ENCODE measurements at places on chromosomes 5 and 9.

GRCh38 chr9:110049699-110050450 lies 158.1 kb downstream of the C9orf152 start:
- no peak for DNase-seq

DNA sequence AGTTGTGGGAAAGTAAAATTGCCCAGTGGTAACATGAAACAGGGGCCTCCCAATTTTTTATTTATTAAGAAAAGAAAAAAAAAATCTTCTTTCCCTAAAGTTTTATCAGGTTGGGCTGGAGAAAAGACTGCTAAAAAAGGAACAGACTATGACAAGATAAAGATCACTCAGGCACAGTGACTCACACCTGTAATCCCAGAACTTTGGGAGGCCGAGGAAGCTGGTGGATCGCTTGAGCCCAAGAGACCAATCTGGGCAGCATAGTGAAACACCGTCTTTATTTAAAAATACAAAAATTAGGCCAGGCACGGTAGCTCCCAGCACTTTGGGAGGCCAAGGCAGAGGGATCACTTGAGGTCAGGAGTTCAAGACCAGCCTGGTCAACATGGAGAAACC lies 312.5 kb downstream of the CETN3 start:
- DNase-seq = no peak

GRCh38 chr5:135488727-135489465 lies 36.7 kb upstream of the TIFAB start:
- DNase-seq = no peak

DNA sequence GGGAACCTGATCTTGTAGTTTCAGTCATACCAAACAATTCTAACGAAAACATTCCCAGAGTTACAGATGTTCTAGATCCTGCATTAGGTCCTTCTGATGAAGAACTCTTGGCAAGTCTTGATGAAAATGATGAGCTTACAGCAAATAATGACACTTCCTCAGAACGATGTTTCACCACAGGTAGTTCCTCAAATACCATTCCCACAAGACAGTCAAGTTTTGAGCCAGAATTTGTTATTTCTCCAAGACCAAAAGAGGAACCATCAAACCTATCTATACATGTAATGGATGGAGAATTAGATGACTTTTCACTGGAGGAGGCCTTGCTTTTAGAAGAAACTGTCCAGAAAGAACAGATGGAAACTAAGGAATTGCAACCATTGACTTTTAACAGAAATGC lies 21.0 kb downstream of the RMI1 start:
- no peak for DNase-seq

DNA sequence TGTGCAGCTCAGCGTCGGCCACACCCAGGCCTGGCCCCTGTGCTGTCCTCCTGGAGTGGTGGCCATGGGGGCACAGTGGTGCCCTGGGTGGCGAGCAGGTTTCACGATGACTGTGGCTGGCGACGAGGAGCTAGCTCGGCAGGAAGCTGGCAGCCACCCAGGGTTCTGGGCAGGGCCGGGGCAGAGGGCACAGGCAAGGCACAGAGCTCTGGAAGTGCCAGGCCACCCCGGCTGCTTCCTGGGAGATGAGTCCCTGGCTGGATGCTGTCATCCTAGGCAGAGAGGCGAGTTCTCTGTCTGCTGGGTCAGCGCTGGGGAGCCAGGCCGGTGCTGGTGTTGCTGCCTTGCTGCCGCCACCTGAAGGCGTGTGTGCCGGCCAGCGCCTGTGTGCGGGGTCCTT lies 51.7 kb downstream of the RXRA start:
- DNase-seq = no peak

- no peak for DNase-seq
Measured at GRCh38 chr5:168947212-168947868, 353.6 kb downstream of the SLIT3 start.

- DNase-seq = no peak
Measured at GRCh38 chr9:27059412-27059811, 49.6 kb upstream of the TEK start.

DNA sequence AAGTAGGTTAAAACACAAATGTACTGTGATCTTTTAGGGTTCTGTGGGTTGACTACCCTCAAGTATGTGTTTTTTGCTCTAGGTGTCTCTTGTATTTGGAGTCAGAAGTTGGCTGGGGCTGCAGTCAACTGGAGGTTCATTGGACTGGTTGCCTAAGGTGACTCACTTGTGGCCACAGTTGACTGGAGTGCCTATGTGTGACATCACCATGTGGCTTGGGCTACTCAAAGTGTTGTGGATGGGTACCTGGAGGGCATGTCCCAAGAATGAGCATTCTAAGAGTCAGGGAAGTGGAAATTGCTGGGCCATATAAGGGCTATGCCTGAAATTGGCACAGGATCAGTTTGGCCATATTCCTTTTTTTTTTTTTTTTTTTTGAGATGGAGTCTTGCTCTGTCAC lies 27.4 kb downstream of the SNX30 start:
- DNase-seq = no peak

GRCh38 chr5:135724617-135725016 lies 109.8 kb upstream of the SLC25A48 start:
- no peak for DNase-seq

DNA sequence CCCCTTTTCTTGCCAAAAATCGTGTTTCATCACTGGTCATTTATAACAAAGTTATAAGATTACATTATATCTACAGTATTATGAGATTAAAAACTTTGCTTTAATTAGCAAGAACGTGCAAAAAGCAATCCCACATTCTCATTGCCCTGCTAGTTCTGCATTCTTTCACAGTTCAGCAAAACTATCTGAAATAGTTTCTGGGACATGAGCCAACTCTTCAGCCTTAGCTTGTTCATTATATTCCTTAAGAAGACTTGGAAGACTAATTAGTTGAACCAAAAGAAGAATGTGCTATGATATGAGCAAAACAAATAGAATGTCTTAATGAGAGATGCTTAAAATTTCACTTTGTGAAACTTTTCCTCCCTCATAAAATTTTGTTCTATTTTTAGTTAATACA lies 76.7 kb downstream of the ITGA1 start:
- DNase-seq = no peak

- no peak for DNase-seq
Measured at GRCh38 chr5:89293810-89294209, 410.8 kb upstream of the MEF2C start.

DNA sequence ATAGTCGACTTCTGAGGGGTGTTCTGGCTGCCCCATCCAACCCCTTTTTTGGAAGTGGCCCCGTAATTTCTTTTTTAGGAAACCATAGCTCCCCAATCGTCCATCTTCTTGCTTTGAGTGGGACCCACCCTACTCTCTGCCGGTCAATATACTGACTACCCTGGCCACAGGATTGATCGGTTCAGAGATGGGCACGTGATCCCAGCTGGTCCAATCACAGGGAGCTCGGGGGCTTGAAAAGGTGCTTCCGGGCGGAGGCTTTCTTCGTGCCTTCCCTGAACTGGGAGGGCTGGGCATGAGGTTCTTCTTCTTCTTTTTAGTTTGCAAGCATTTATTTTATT lies 78.7 kb upstream of the SH3PXD2B start:
- DNase-seq = no peak
